Islet precursor cell (in vitro differentiated cells): ENCODE measurements at places on chromosomes 7 and 10.

DNA sequence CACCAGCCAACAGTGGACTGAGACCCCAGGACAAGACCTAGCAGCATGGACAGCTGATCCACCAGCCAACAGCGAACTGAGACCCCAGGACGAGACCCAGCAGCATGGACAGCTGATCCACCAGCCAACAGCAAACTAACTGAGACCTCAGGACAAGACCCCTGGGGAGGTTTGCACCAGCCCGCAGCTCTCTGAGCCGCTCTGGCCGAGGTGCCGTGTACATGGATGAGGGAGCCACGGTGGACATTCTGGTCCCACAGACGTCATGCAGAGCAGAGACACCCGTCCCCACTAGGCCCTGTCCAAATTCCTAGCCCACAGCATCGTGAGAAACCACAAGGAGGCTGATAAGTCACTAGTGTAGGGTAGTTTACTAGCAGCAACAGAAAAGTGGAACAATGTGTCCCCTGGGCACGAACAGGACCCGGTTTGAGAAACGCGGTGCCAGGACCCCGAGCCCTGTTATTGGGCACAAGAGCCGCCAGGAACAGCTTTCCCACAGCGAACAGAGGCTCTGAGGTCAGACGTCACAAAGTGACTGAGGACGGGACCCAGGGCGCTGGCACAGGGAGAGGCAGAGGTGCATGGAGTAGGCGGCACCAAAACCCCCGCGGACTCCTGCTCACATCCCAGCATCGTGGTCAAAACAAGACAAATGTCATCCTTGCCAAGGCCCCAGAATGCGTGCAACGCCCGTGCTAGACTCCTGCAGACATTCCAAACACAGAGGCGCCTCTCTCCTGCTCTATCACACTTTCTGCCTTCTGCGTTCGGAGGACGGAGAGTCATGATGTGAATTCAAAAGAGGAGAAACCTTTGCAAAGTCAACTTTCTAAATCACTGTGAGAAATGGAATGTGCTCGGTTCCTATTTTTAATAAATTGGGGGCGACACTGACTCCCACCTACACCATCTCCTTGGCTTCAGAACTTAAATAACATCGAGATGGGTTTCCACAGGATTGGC lies 8.1 kb downstream of the STK32C start:
- DNase-seq: peak; percentile 42

GRCh38 chr7:51901489-51901840 lies 584.9 kb upstream of the COBL start:
- DNase-seq: no peak

- DNase-seq: no peak
Measured at GRCh38 chr7:147640821-147641220, 949.7 kb upstream of the C7orf33 start.

DNA sequence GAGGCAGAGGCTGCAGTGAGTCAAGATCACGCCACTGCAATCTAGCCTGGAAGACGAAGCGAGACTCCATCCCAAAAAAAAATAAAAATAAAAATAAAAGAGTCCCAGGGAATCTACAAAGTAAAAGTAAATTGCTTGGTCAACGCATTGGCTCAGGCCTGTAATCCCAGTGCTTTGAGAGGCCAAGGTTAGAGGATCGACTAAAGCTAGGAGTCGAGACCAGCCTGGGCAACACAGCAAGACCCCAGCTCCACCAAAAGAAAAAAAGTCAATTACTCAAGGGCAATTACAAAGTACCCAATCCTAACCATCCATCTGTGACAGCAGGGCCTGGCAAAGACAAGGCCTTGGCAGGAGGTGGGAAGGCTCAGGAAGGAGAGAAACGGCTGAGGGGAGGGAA lies 127.6 kb upstream of the CALN1 start:
- DNase-seq: no peak

- no peak for DNase-seq
Measured at GRCh38 chr7:116206141-116206540, 4.2 kb upstream of the TES start.

GRCh38 chr10:61888744-61889143 lies 12.8 kb upstream of the ARID5B start:
- no peak for DNase-seq

DNA sequence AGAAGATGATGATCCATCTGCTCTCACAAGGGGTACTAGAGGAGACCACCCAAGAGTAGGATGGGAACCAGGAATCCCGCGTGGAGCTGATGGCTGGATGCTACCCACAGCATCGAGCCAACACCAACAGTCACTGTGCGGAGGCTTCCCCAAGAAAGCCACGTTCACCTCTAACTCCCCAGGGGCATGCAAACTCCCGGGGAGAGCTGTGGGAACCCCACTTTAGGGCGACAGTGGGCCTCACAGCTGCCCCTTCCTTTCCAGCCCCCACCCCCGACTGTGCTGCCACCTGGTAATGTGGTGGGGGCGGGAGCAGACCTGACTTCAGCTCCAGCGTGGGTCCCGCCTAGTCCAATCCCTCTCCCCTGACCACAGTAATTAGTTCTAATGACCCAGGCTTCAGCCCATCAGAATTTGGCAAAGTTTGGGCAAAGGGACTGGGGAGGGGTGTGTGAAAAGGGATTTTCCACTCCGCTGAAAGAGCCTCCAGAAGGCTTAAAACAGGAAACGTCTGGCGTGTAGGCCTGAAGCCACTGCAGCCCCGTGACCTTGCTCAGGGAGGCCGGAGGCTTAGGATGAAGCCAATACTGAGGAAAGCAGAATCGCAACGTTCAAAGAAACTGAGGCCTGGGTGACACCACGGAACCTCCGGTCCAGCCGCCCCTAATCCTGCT lies 20.3 kb downstream of the ASB13 start:
- no peak for DNase-seq

- DNase-seq: no peak
Measured at GRCh38 chr10:102616066-102616770, 28.1 kb upstream of the TRIM8 start.
